ENCODE measurements at places on chromosomes 1 and 21.
A peak's percentile ranks its signal among the peaks of the same experiment; 100 is the strongest.

GRCh38 chr1:69320757-69321211 is 246.9 kb upstream of the LRRC7 start:
- no peak for DNase-seq

DNA sequence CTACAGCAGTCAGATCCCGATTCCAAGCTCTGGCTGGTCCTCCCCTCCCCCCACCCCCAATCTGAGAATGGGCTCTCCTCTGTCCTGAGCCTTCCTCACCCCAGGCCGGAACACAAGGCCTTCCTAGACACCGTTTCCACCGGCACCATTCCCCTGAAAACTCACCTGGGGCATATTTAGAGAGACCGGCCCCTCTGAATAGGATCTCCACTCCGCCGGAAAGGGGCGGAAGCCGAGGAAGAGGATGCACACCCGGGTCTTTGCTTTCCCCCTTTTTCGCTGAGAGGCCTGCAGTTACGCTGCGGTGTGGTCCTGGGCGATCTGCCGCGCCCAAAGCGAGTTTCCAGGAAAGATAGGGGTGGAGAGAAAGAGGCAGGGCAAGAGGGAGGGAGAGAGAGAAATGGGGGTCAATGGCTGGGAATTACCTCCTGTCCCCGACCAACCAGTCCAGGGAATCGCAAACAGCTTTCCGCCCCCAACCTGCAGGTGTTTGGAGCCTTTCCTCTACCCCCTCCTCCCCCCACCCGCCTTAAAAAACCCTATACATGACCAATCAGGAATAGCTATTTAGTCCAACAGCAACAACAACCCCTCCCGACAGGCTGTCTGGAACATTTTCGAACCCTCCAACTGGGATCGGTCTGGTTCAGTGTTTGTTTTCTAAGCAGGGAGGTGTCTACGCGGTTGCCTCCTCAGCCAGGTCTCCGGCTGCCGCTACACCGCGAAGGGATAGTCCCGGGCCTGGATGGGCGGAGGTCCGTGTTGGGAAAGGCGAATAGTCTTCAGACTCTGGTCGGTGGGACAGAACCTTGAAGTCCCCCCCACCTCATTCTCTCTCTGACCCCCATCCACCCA is 2.8 kb downstream of the TAL1 start:
- DNase-seq = no peak

DNA sequence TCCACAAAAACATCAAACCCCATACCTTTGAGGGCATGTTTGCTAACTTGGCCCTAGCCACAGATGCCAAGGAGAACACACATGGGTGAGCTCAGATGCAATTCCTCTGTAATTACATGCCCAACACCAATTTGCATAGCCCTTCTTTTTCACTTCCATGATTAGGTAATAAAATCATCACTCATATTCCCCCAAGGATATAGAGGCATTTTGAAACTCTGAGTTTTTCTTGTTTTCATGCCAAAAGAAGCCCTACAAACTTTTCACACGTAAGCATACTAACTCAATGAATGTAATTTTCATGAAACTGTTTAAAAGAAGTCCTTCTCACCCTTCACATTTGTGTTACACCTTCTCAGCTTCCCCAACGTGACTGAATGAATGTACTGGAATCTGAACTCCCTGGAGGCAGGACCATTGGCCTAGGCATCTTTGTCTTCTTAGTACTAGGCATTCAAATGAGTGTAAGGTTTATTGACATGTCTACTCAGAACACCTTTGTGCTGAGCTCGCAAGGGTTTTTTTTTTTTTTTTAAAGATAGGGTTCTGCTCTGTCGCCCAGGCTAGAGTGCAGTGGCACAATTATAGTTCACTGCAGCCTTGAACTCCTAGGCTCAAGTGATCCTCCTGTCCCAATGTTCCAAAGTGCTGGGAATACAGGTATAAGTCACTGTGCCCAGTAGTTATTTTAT is 31.0 kb downstream of the FBXO42 start:
- DNase-seq = no peak

GRCh38 chr1:166164995-166165660 is 1.7 kb downstream of the FAM78B start:
- DNase-seq = no peak

DNA sequence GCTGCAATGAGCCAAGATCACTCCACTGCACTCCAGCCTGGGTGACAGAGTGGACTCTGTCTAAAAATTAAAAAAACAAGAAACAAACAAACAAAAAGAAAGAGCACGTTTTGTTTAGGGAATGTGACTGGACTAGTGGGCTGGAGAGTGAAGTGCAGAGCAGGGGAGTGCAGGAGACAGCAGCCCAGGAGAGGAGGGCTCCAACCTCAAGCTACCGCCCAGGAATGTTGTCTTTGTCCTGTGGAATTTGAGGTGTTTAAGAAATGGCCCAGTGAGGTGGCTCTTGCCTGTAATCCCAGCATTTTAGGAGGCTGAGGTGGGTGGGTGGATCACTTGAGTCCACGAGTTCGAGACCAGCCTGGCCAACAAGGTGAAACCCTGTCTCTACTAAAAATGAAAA is 42.4 kb upstream of the MTF2 start:
- DNase-seq = no peak

DNA sequence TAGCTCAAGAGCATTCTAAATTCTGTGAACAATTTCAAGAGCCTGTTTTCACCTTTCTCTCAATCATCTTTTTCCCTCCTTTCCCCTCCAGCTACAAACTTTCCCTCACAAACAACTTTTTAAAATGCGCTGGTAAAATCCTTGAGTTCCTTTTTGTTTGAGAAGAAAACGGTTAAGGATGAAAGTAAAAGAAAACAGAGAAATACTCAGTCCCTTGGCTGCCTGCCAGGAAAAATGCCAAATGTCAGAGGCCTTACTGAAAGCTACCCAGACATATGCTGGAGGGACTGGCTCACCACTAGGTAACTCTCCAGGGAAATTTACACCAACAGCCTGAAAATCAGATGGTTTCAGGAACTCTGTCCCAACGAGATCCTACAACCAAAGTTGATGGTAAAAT is 11.0 kb upstream of the SERBP1 start:
- no peak for DNase-seq

DNA sequence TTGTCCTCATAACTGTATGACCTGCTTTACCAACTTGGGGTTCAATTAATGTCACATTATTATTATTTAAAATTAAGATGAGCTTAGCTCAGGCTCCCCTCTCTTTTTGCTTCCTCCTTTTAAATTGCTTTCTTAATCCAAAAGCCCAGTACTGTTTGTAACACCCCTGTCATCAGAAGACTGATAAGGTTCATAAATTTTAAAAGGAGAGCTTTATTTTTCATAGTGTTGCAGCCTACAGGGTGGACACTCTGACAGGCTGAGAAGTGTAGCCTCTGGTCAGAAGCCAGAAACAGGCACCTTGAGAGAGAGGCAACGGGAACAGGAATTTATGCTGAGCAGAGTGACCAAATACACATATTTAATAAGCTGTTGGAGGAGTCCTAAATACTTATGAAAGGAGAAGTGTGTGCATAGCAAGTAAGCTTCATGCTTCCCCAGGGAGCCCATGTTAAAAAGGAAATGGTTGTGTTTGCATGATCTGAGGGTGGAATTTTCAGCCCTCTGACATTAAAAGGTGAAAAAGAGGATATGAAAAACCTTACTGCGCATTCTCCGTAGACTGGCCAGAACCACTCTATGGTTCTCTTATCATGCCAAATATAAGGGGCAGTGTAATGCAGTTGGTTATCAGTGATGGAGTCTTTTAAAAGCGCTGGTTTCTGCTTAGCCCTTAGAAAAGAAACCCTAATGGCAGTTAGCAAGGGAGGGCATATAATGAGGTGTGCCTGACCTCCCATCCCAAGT is 30.5 kb upstream of the FGGY start:
- no peak for DNase-seq

DNA sequence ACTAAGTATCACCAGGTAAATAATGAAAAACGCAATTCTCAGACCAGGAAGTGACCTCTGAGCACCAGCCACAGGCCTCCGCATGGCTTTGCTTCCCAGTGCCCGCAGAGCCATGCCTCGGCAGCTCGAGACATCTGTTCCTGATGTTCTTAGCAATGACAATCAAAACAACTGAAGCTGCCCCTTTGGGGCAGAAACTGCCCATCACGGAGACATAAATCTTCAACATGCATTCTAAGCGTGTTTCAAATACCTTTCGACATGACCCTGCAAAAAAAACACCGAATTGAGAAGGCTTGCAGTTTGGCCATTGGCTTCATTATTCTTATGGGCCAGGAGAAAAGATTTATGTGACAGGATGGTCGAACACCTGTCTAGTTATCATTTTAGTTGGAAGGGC is 5.8 kb upstream of the RAP1GAP start:
- no peak for DNase-seq

DNA sequence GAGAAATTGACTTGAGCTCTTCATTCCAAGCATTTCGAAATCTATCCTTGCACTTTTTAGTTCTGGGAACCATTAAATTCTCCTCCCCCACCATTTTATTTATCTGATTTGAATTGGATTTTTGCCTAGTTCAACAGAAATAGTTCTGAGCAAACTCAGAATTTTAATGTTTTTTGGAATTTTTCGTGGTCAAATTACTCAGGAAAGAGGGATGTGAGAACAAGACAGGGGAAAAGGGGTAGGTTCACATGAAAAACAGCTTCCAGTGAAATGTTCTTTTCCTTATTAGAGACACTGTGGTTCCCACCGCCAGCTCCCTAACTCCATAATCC is 5.7 kb upstream of the ZNF697 start:
- no peak for DNase-seq

DNA sequence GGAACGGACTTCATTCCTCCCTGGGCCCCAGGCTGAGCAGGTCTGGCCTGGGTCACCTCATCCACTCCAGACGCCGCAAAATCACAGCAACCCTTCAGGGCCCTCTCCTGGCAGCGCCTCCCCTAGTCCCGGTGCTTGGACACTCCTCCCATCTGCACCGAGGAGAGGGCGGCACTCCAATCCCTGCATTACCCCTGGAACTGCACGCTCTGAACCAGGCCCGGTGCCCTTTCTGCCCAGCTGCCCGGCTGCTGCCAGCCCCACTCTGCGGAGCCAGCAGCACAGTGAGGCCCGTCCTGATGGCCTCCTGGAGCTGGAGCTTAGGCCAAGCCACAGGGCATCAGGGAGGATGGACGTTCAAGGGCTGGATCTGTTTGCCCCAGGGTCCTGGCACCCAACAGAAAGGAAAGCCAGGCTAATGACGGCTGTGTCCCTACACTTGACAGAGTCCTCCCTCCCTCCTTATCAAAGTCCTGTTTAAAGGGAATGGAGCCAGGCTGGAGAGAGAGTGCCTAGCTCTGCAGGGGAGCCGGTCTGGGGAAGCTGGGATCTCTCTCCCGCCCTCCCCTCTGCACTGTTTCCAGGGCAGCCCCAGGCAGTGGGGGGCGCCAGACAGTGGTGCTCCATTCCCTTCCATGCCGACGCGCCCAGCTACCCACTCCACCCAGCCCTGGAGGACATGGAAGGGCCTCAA is 12.7 kb downstream of the COL6A2 start:
- DNase-seq = no peak

- no peak for DNase-seq
Observed at GRCh38 chr1:205963352-205964155, 20.3 kb upstream of the SLC26A9 start.

GRCh38 chr1:223298701-223299100 is 65.3 kb downstream of the SUSD4 start:
- no peak for DNase-seq

GRCh38 chr1:228035844-228036243 is 29.0 kb downstream of the WNT3A start:
- DNase-seq = no peak

DNA sequence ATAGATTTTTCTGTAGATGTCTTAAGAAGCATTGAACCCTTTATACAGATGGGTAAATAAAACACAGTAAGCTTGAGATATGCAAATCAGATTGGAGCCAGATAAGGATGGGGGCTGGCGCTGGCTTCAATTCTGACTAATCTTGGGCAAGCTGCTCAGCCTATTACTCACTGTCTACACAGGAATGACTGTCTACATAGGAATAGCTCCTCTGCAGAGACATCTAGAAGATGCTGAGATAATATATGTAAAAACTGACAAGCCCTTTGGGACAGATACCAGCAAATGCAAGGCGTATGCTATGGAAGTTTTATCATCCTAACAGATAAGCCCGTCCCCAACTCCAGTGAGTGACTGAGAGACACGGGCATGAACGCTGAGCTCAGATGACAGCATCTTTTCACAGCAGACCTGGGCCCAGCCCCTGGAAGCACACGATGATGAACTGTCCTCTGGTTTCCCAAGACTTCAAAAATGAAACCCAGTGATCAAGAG is 1.7 kb downstream of the CLDN14 start:
- DNase-seq = peak; percentile 9
